ENCODE measurements at places on chromosomes 4 and X.
A peak's percentile ranks its signal among the peaks of the same experiment; 100 is the strongest.

DNA sequence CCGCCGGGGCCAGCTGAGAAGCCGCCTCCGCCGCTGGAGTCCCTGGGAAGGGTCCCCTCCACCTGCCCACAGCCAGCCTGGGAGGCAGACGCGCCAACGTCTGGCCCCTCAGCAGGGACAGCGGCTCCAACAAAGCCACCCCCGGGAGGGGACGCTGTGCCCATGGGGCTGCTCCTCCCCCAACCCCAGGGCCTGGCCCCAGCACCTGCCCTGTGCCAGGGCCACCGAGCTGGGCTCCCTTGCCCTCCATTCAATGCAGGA, 6.1 kb upstream of the HMX1 start:
- DNase-seq, result no peak

- peak; percentile 77 for DNase-seq
Observed at GRCh38 chr4:32140636-32141035, 1420.5 kb downstream of the PCDH7 start.

- DNase-seq, result no peak
Observed at GRCh38 chr4:110611968-110612447, 10.9 kb downstream of the PITX2 start.

DNA sequence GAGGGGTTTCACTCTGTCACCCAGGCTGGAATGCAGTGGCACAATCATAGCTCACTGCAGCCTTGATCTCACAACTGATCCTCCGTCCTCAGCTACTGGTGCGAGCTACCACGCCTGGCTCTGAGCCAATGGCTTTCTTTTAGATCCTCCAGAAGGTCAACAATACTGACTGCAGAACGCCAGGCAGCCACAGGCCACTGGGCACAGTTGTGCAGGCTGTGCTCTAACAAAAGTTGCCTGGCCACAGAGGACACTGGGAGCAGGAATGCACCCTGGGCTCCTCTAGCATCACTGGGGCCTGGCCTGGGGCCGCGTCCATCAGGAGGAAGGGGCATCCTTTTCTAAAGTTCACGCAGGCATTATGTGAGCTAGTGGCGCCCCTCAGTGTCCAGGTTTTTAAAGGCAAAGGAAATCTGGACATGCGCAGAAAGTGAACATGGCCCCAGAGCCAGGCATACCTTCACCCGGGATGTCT, 14.9 kb upstream of the PORCN start:
- DNase-seq, result no peak

DNA sequence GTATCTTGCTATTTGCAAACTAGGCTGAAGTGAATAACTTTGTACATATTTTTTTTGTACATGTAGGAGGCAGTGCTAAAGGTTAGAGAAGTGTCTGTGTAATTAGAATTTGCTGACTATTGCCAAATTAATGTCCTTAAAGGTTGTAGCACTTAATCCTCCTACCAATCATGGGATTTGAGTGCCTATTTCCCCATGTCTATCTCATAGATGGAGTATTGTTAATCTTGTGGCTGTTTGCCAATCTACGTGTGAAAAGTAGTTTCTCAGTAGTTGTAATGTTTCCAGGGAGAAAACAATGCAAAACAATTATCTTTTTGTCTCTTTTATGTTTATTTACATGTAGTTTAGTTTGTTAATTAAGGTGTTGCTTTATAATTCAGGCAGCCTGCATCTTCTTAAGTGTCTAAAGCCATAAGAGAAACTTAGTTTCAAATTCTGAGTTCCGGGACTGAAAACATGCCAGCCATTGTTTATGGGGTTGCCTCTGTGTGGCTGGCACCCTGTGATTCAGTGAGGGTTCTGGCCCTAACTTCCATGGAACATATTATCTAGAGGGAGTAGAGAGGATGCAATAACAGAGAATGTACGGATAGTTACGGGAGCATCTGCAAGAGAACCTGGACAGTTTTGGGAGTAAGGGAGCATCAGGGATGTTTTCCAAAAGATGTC, 142.4 kb downstream of the KLHL8 start:
- no peak for DNase-seq

Measured in HS-5 (cell line).